ENCODE measurements at places on chromosomes 3 and 15. TPM values are rescaled to one million over a fixed set of nuclear protein-coding genes. Genes with fewer than 3 reads are reported as not detected.

The REC114 gene
- total RNA-seq = not detected

The LMAN1L gene
- 0.93 TPM for total RNA-seq

The MED12L gene
- total RNA-seq = 4.9 TPM

The FOXB1 gene
- total RNA-seq = 1.2 TPM

The SEMA3G gene
- 0.13 TPM for total RNA-seq

The GOLGA8A gene
- 264 TPM for total RNA-seq

The SERINC4 gene
- total RNA-seq = 0.39 TPM

The TNIK gene
- total RNA-seq = 21.5 TPM

The HESX1 gene
- total RNA-seq = 0.32 TPM

The TKT gene
- total RNA-seq = 332 TPM

The HRG gene
- total RNA-seq = not detected

The IMPG2 gene
- total RNA-seq = 0.05 TPM

The CTXN2 gene
- total RNA-seq = not detected

The CLDN16 gene
- not detected for total RNA-seq

The CRYGS gene
- total RNA-seq = 3.2 TPM

The C3orf22 gene
- not detected for total RNA-seq

The GOLGA6L1 gene
- total RNA-seq = not detected

The PARP6 gene
- 87.1 TPM for total RNA-seq

The TRIM71 gene
- not detected for total RNA-seq

The FANCD2OS gene
- not detected for total RNA-seq

The RAB6B gene
- total RNA-seq = 0.65 TPM

The CCDC13 gene
- total RNA-seq = 0.32 TPM

The CDHR4 gene
- not detected for total RNA-seq

The PLSCR5 gene
- not detected for total RNA-seq

The FAM219B gene
- total RNA-seq = 72.6 TPM

The FEZF2 gene
- not detected for total RNA-seq

The ANKUB1 gene
- total RNA-seq = not detected

The MAP6D1 gene
- 2.1 TPM for total RNA-seq

The LRRN1 gene
- not detected for total RNA-seq

The ISLR gene
- total RNA-seq = not detected

The TMC3 gene
- not detected for total RNA-seq

The TNK2 gene
- total RNA-seq = 126 TPM

The ZNF502 gene
- 0.54 TPM for total RNA-seq

The SLC28A1 gene
- not detected for total RNA-seq

The TTLL13 gene
- 0.29 TPM for total RNA-seq

The STRC gene
- total RNA-seq = 0.32 TPM

The ZMYND10 gene
- 1.7 TPM for total RNA-seq

The LRTM1 gene
- not detected for total RNA-seq

The IL17RC gene
- total RNA-seq = 0.64 TPM

The EPHA3 gene
- not detected for total RNA-seq

The GABRB3 gene
- total RNA-seq = not detected

The SCAP gene
- total RNA-seq = 86.3 TPM

The C3orf20 gene
- total RNA-seq = 0.26 TPM

The PP2D1 gene
- not detected for total RNA-seq

The FAM131A gene
- total RNA-seq = 7.5 TPM

The SST gene
- not detected for total RNA-seq

The CACNA2D2 gene
- 0.78 TPM for total RNA-seq

The TMIE gene
- 0.34 TPM for total RNA-seq

The FMN1 gene
- total RNA-seq = not detected

The RYR3 gene
- 0.02 TPM for total RNA-seq

The IQCH gene
- 0.88 TPM for total RNA-seq

The COL7A1 gene
- total RNA-seq = 0.83 TPM

The PLCB2 gene
- total RNA-seq = 88.5 TPM

The ZBTB20 gene
- total RNA-seq = 3.4 TPM

The AMIGO3 gene
- not detected for total RNA-seq

The UROC1 gene
- total RNA-seq = not detected
